ENCODE measurements at places on chromosomes 1 and 21.
A peak's percentile ranks its signal among the peaks of the same experiment; 100 is the strongest.

DNA sequence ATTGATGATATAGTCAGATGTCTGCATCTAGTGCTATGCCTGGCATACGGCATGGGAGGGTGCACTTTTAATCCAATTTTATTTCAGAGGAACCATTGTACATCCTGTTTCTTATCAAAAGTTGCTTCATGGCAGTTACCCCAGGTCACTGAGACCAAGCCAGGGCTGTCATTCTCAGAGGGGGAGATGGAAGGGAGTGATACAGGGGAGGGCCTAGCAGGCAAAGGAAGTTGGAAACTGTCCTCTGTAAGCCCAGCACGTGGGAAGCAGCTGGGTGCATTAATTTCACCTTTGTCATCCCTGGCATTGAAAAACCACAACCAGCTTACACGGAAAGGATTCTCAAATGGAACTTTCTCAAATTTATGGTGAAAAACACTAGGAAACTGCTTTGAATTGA, 458.7 kb upstream of the ADAMTS5 start:
- no peak for DNase-seq

GRCh38 chr1:219459351-219460080, 153.4 kb downstream of the ZC3H11B start:
- no peak for DNase-seq

DNA sequence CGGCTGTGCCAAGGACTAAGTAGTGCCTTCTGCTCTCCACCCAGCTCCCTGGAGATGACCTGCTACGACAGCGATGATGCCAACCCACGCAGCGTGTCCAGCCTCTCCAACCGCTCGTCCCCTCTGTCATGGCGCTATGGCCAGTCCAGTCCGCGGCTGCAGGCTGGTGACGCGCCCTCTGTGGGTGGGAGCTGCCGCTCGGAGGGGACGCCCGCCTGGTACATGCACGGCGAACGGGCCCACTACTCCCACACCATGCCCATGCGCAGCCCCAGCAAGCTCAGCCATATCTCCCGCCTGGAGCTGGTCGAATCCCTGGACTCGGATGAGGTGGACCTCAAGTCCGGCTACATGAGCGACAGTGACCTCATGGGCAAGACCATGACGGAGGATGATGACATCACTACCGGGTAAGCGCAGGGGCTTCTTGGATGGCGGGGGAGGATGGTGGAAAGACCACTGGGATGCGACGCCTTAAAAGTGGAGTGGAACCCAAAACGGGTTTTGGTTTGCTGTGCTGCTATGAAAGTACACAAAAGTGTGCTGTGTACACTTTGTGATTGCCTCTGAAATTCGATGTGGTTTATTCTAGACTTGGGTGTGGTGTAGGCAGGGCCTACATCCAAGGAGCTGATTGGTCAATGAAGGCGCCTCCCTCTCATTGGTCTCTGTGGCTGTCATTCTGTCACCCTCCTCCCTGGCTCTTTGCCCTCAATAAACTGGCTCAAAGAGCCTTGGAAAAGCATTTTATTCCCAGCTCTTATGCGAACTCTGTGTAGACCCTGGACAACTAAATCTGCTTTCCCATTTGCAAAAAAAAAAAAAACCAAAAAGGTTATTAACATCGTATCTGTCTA, 110.4 kb upstream of the IPO9 start:
- no peak for DNase-seq

GRCh38 chr1:12539320-12539704, 78.7 kb downstream of the DHRS3 start:
- no peak for DNase-seq

DNA sequence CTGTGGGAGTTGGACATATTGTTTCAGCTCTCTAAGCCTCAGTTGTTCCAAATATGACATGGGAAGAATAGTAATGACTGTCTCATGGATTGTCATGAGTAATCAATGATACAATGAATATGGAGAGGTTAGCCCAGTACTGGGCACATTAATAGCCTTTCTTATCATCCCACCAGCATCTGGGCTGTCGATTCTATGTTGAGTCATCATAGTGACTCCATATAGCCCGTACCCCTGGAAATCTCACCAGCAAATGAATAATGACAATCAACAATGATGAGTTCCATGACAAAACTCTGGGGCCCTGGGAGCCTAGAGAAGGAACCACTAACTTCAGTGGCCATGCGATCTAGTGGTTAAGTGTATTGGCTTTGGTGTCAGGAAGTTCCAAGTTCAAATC, 39.7 kb upstream of the GJB5 start:
- no peak for DNase-seq

- DNase-seq, result no peak
Measured at GRCh38 chr1:15680561-15681348, 3.4 kb upstream of the PLEKHM2 start.

DNA sequence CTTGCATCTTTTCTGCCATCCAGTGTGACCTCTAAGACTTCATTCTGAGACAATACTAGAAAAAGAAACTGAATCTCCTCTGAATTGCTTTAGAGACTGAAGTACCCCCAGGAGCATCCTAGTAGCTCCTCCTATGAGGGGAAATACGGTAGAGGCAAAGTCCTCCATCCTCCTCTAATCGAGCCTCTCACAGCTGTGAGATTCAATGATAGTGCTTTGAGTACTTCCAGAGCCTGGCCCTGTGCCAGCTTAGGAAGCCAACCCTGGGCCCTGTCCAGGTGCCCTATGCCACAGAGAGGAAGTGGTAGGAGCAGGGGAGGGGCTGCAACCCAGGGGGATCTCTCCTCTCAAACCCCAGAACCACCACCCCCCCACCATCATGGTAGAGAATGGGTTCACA, 10.7 kb downstream of the RORC start:
- DNase-seq, result no peak

DNA sequence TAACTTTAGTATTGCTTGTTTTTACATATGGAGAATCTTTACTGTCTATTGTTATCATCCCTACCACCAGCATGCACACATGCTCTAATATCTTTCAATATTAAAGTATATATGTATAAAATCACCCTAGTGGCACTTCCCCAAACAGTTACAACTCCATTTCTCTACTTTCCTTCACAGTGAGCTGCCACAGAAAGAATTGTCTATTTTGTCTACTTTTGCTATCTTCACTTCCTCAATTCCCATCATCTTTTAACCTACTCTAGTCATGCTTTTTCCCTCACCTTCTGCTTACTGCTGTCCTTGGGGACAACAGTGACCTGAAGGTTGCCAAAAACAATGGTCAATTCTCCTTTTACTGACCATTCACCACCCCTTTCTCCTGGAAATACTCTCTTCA, 59.2 kb downstream of the VCAM1 start:
- no peak for DNase-seq

- no peak for DNase-seq
Measured at GRCh38 chr21:34520764-34521508, 8.9 kb upstream of the KCNE1 start.

GRCh38 chr1:17046334-17046657, 7.5 kb downstream of the SDHB start:
- DNase-seq, result no peak

DNA sequence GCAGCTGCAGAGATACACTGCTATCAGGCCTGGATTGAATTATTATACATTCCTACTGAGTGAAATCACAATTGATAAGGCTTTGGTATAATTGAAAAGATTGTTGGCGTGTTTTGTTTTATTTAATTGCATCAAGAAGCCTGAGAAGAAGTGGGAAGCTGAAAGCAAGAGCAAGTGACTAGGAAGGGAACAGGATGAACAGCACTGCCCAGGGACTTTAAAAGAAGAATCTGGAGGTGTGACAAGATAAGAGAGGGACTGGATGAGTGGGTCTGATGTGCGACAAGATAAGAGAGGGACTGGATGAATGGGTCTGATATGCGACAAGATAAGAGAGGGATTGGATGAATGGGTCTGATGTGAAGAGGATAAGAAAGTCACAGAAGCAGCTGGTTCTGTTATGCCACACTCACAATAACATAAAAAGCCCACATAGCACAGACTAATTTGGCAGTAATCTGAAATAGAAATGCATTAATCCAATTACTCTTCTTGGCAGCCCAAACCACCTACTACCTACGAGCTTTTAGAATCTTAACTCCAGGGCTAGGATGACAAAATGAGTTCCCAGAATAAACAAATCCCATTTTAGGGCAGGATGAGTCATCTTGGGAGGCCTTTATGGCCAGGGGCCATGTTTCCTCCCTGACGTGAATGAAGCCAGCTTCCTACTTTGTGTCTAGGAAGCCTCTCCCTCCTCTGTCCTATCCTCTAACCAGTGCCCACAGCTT, 129.7 kb downstream of the DUSP10 start:
- DNase-seq, result no peak

GRCh38 chr21:38956007-38956406, 150.3 kb downstream of the ETS2 start:
- no peak for DNase-seq

GRCh38 chr1:149885339-149886120, 13.8 kb upstream of the BOLA1 start:
- DNase-seq, result peak; percentile 30

- no peak for DNase-seq
Measured at GRCh38 chr21:38352536-38353219, 95.9 kb downstream of the KCNJ15 start.

- DNase-seq, result peak; percentile 75
Measured at GRCh38 chr1:1778663-1779319, 521 bp upstream of the NADK start.

GRCh38 chr1:156869455-156869854, 8.8 kb downstream of the NTRK1 start:
- no peak for DNase-seq

DNA sequence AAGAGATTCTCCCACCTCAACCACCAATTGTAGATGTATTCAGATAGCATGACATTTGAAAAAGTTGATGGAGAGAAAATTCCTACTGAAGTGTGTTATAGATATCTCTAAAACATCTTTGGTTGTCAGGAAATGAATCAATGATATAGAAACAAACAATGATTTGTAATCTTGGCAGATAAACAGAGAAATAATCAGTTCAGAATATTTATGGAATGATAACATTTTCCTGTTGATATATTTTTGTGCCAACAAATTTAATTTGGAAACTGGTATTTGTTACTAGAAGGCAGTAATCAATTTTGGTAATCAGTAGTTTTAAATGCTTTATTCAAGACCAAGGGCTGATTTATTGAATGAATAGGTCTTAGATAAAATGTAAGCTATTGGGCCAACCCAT, 695.6 kb downstream of the USP25 start:
- DNase-seq, result no peak

GRCh38 chr1:53486395-53487026, 27.3 kb downstream of the DMRTB1 start:
- no peak for DNase-seq

DNA sequence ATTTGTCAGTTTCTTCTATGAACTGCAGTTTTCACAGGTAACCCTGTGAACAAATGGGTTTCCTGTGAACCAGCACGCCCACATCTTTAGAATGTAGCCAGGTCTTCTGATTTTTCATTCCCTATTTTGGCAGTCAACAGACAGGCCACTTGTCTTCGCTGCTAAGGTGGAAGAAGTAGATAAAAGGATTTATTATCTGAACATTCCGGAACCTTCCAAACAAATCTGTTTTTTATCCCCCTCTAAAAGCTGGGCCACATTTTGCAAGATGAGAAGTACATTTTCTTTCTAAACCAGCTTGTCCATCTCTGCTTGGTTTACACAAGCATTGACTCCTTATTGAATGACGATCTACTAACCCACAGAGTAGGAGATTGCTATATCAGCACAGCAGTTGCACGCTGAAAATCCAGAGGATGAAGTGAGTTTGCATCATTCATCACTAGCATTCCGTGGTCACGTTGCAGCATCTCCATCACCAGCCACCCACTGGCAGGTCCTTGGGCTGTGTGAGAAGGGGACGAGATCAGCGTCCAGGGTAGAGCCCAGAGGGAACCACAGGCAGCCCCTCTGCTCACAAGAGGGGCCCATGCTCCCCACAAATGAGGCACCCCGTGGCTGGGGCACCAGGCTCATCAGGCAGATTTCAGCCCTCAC, 83.5 kb downstream of the TOMM20 start:
- no peak for DNase-seq

- no peak for DNase-seq
Measured at GRCh38 chr1:197909384-197909783, 7.0 kb downstream of the C1orf53 start.

Measured in effector memory CD4-positive, alpha-beta T cell (primary cell).